Lung microvascular endothelial cell (primary cell): ENCODE measurements at places on chromosomes 7 and 10. TPM values are rescaled to one million over a fixed set of nuclear protein-coding genes. Genes with fewer than 3 reads are reported as not detected.

DNA sequence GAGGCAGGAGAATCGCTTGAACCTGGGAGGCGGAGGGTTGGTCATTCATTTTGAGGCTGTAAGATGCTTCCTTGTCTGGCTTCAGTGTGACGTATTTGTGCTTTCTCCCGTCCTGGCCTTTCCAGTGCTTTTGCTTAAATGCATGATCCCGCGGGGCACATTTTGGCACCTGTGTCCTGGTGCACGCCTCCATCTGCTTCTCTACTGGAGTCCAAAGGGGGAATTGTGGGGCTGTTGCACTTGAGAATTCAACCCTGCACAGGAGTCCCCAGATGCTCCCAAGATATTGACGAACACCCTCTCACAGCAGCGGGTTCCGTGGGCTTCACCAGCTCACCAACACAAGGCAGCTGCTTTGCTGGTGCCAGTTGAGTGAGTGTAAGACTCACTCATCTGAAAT, 10.3 kb upstream of the LRRC27 start:
- DNase-seq, result no peak

DNA sequence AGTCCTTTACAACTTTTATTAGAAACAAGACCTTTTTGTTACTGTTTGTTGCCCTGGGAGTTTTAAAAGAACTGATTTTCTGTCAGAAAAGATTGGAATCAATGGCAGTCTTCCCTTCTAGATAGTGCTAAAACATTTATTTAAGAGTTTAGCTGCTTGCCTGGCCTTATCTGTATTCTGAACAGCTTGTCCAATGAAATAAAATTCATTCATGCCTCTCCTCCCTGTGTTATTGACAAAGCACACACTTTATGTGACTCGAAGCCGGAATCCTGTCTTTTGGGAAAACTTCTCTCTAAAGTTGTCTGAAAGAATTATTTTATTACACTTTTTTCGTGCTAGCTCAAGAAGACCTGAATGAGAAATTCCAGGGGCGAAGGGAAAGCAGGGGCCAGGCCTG, 992.5 kb downstream of the TYW1 start:
- no peak for DNase-seq

EBLN1 gene
- not detected in 2 replicates for total RNA-seq

CHAT gene
- total RNA-seq, result not detected in 2 replicates

DNA sequence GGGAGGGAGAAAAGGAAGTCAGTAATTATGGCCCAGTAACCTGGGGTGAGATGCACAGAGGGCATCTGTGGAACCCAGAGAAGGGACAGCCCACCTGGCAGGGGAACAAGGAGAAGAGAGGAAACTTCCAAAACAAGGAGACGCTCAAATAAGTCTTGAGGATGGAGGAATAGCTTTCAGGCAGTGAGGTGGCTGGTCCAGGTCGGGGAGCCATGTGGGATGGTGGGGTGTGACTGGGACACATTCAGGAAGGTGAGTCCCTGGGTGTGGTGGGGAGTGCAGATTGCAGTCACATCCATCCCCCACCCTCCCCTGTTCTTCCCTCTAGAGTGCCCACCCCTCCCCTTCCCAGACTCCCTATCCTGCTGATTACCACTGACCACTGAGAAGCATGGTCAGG, 175.4 kb downstream of the GRID1 start:
- no peak for DNase-seq

- DNase-seq, result no peak
Observed at GRCh38 chr7:101362334-101363195, at the start of gene COL26A1. Gene COL26A1, plus strand, starts transcription at chr7:101362875. Its CDS starts 158 bp downstream, at chr7:101363033.

- no peak for DNase-seq
Observed at GRCh38 chr10:79627075-79627474, 16.3 kb downstream of the SFTPA1 start.

PROSER2 gene
- 5.0 and 7.3 TPM in 2 replicates for total RNA-seq

- DNase-seq, result no peak
Observed at GRCh38 chr7:72490301-72490700, 78.2 kb upstream of the CALN1 start.

- no peak for DNase-seq
Observed at GRCh38 chr7:5681423-5681822, 100.0 kb downstream of the RNF216 start.

DNA sequence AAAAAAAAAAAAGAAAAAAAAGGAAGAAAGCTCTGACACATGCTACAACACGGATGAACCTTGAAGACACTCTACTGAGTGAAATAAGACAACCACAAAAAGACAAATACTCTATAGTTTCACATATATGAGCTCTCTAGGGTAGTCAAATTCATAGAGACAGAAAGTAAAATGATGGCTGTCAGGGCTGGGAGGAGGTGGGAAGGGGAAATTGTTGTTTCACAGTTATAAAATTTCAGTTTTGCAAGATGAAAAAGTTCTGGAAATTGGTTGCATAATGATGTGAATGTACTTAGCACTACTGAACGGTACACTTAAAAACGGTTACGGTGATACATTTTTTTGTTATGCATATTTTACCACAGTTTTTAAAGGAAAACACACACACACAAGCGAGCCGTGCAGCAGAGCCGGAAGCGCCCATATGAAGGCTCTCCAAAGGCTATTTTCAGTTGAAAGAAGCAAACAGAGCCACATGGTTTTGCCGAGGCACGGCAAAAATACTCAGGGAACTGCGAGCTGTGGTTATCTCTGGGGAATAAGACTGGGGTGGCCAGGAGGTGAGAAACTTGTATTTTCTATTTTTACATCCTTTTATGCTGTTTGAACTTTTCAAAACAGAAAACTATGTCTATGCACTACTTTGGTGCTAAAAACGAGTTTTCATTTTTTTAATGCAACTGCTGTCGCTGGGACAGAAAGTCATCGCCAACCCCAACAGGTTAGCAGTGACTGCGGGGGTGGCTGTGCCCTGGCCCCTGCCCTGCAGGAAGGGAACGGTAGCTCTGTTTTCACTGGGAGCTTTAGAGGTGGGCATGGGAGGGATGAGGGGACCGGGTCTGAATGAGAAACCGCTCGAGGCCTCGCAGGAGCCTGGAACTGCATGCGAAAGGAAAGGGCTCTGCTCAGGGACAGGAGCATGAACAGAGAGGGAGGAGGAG, 132.9 kb downstream of the OAT start:
- no peak for DNase-seq

DNA sequence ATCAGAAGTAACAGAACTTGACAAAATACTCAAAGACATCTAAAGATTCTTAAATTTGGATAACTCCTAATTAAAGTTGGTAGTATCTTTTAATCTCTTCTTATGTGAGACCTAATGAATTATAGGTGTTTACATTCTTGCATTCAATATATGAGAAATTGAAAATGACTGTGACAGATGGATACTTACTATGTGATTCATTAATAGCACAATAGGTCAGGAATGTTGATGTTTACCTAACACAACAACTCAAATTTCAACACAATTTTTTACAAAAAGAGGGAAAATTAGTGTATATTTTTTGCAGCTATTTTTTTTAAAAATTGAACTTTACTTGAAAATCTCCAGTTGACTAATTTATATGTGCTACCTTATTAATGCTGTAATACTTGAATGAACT, 31.7 kb upstream of the MCU start:
- DNase-seq, result no peak

DNA sequence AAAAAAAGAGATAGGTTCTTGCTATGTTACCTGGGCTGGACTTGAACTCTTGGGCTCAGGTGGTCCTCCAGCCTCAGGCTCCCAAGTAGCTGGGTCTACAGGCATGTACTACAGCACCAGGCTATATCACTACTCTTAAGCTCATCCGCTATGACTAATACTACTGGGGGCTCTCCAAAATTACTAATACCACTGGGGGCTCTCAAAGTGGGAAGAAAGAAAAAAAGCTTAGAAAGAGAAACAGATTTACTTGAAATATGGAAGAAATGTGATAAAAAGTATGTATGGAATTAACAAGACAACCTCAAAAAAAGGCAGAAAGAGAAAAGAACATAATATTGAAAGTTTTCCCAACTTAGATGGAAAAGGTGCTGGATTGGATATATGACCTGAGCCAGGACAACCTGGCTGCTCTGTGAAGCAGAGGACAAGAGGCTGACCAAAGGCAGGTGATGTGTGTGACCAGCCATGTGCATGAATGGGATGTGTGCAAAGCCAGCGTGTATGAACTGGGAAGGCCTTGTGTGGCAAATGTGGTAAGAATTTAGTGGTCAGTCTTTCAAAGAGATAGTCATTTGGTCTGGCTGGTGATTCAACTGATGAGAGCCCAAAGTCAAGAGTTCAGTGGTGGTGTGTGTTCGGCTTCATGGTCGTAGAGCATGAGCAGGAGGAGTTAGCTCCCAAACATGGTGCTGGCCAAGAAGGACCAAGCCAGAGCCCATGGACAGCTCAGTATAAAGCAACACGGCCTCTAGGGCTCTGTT, 232.4 kb upstream of the KLF14 start:
- no peak for DNase-seq

DGKI gene
- total RNA-seq, result 1.1 and 2.6 TPM in 2 replicates

DNA sequence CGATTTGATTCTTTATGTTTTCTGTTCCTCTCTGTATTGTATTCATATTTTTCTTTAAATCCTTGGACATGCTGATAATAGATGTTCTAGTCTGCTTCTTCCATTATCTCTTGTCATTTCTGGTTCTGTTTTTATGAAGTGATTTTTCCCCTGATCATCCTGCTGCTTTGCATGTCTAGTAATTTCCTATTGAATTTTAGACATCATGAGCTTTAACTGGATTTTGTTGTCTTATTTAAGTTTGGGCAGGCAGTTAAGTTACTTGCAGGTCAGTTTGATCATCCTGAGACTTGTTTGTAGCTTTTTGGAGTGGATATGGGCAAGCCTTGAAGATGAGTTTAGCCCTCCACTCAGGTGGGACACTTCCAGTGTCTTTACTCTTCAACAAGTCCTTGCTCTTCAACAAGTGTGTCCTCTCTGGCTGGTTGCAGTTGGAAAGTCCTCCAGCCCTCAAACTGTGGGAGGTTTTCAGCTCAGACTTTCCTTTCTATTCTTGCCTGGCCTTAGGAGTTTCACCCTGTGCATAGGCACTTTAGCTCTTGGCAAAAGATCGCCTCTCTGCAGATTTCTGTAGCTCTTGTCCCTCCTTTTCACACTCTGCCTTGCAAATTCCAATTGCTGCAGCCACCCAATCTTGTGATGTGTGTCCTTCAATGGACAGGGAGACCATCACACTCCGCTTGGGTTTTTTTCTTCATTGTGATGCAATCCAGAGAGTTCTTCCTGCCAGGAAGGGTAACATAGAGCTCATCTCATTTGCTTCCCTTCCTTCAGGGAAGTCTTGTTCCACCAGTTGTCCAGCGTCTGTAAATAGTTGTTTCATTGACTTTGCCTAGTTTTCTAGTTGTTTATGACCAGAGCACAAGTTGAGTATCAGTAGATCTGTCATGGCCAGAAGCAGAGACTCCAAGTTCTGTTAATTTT, 197.2 kb upstream of the SH2B2 start:
- no peak for DNase-seq

DNA sequence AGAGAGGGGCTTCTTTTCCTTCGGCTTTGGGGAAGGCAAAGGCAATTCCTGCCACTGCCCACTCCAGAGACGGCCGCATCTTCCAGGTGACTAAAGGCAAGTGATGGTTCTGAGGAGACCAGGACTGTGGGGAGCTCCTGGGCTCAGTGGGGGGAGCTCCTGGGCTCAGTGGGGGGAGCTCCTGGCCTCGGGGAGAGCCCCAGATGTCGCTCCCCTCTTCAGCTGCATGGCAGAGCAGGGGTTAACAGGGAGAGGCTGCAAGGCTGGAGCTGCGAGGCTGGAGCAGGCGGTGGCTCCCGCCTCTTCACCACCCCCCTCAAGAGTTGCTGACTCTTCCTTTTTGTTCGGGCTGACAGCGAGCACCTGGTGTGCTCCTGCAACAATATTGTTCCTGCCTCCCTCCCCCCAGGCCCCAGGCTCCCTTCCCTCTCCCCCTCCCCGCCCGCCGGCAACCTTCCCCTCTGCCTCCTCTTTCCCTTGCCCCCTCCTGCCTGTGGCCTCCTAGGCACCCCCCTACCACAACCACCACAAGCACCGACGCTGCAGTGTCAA, 56.3 kb upstream of the LBX1 start:
- DNase-seq, result no peak

CALML3 gene
- total RNA-seq, result not detected in 2 replicates

DNA sequence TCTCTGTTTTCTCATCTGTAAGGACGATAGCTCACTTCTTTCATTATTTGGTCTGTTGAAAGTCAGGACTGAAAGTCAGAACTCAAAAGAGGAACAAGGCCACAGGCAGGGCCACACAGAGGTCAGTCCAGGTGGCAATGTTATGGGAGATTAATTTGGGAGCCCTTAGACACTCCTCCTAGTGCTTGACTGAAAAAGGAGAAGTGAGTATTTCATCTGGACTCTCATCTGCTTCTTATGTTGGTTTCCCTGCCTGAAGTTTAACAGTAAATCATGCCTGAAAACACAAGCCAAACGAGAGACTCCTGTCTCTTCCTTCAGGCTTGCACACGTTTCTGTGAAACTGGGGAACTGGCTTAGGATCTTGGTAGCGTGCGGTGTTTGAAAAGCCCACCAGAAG, 248.5 kb downstream of the BUB3 start:
- DNase-seq, result no peak

GRCh38 chr7:36289833-36290661, 99.6 kb upstream of the ANLN start:
- no peak for DNase-seq

DNA sequence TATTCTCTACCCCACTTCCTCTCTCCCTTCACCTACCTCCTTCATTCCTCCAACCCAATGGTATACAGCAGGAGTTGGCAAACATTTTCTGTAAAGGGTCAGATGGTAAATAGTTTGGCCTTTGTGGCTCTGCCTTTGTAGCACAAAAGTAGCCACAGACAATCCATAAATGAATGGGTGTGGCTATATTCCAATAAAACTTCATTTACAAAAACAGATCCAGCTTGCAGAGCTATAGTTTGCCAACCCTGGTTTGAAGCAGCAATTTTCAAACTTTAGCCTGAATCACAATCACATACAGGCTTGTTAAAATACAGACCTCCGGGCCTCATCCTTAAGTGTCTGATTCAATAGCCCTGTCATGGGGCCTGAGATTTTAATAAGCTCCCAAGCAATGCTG, 110.5 kb downstream of the CPEB3 start:
- DNase-seq, result no peak

DNA sequence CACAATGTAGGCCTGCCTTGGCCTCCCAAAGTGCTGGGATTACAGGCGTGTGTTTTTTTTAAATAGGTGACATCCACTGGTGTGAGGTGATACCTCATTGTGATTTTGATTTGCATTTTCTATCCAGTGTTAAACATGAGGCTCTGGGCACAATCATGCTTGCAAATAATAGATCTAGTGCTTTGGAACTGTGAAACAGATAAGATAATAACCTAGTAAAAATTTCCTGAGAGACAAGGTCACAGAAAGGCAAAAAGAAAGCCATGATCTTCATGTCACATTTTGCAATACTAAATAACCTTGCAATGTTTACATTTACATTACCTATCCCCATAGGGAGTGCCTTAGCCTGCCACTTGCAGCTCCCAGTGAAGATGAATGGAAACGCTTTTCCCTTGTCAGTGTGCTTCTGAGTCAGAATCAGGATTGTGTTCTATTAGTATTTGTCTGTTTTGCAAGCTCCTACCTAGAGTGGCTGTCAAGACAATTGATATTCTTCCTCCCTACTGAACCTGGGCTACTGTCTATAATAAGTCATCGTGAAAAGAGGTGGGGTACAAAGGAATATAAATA, 256.5 kb downstream of the PHTF2 start:
- no peak for DNase-seq
